Activated T-helper 9 cell treated with anti-CD3 and anti-CD28 coated beads, Interleukin-2, amount 50 U/mL, for 16 hours (primary cell): ENCODE measurements at places on chromosomes 12 and 14.

DNA sequence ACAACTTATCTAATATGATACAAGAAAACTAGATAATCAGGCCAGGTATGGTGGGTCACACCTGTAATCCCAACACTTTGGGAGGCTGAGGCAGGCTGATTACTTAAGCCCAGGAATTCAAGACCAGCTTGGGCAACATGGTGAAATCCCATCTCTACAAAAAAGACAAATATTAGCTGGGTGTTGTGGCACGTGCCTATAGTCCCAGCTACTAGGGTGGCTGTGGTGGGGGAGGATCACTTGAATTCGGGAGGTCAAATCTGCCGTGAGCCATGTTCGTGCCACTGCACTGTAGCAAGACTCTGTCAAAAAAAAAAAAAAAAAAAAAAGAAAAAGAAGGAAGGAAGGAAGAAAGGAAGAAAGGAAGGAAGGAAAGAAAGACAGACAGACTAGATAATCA, 27.0 kb downstream of the ZCRB1 start:
- DNase-seq = no peak

DNA sequence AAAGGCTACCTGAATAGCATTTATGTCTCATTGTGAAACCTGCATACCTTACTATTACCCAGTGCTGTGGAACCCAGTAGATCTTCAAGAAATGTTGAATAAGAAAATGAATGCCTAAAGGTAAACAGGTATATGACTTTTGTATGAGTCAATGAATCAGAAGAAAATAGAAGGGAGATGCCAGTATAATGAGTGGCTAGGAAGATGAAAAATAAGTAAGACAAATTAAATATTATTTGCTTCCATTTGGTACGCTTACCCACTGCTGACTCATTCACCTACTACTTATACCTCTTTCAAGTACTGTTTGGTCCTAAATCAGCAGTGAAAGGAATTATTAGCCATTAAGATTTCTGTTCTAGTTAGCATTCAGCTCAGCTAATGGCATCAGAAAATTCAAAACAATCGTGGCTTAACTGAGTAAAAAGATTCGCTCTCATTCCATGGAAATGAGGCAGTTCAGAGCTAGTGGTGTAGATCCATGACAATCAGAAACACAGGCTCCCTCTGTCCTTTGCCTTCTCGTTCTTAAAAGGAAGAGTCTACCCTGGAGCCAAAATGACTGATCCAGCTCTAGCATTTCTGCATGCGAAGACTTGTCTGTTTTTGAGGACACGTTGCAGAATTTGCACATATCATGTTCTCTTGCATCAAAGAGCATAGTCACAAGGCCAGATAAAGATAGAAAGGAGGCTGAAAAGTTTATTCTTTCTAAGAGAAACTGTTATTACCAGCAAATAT, 705.8 kb upstream of the USP15 start:
- DNase-seq = no peak

GRCh38 chr14:85576848-85577542, 47.1 kb downstream of the FLRT2 start:
- DNase-seq = no peak

- DNase-seq = peak; percentile 14
These were observed 39.2 kb downstream of the EFCAB11 start for GRCh38 chr14:89915114-89915878.
